NCI-H524 treated with DMSO at 0.1 percent for 48 hours (cell line): ENCODE measurements at places on chromosomes 1 and 21.

DNA sequence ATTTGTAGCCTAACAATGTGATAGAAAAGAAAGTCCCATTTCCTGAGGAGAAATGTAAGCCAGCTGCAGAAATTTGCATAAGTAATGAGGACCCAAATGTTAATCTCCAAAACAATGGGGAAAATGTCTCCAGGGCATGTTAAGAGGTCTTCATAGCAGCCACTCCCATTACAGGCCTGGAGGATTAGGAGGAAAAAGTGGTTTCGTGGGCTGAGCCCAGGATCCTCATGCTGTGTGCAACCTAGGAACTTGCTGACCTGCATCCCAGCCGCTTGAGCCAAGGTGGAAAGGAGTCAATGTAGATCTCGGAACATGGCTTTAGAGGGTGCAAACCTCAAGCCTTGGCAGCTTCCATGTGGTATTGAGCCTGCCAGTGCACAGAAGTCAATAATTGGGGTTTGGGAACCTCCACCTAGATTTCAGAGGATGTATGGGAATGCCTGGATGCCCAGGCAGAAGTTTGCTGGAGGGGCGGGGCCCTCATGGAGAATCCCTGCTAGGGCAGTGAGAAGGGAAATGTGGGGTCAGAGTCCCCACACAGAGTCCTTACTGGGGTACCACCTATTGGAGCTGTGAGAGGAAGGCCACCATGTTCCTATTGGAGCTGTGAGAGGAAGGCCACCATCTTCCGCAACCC lies 14.2 kb upstream of the F13B start:
- DNase-seq = no peak

DNA sequence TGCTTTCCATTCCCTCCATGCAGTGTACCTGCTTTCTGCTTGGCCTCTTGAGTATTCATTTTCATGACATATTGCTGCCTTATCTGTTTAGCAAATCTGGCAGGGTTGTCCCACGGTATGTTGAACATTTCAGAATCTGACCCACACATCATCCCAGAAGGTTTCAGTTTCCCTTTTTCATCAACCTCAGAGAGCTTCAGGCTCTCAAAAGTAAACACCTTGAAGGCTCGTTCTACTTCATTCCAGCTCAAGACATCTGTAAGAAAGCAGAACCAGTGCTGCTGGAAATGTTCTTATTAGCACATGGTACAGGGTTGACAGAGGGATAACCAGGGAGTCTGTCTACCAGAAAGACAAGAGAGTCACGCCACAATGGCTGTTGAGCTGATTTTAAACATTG lies 103.6 kb downstream of the SPAG17 start:
- no peak for DNase-seq

- DNase-seq = peak; percentile 85
Measured at GRCh38 chr1:90134175-90134955, 139.5 kb downstream of the ZNF326 start.

GRCh38 chr1:61227857-61228550 lies 145.6 kb downstream of the NFIA start:
- peak; percentile 82 for DNase-seq

DNA sequence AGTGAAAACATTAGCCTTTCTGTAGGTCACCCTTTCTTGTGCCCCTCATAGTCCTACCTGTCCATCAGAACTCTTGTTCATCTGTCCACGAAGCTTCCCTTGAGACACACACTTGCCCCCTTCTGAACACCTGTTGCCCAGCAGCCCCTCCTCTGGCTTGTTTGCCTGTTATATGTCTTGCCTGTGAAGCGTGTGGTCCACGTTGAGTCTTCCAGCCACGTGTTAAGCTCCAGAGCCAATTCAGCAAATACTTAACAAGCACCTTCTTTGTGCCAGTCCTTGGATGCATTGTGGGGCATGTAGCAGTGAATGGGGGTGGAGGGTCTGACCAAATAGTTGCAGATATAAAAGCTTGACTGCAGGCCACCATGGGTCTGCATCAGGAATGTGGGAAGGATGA lies 66.6 kb downstream of the MAN1C1 start:
- DNase-seq = no peak

DNA sequence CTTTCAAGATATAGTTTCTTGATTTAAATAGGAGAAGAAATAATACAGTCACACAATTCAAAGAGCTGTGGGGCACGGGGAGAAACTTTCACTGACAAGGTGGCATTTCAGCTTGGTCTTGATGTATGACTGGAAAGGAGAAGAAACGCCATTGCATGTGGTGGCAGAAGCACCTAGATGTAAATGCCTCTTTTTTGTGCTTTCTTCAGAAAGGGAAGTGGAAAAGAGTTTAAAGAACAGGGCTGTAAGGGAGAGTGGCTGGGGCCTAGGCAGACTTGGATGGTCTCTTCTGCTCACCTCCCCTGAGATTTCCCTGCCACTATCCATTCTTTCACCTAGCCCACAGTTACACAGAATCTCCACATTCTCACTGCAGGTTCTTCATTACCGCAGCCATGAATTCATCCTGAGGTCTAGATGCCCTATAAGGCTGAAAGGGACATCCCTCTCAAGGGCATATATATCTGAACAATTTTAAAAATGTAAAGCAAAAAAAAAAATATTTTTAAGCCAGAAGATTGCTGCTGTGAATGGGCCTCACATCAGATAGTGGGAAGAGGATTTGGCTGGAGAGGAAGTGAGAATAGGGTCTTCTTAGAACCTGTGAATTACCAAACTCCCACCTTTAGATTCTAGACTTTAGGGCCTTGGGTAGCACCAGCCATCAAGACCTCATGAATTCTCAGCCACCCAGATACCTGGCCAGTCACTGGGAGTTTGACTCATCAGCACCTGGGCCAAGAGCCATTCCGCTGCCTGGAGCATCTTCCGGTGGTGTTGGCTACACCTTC lies 23.4 kb downstream of the CACNA1E start:
- no peak for DNase-seq

- DNase-seq = no peak
Measured at GRCh38 chr1:183300828-183301227, 114.8 kb downstream of the LAMC2 start.

DNA sequence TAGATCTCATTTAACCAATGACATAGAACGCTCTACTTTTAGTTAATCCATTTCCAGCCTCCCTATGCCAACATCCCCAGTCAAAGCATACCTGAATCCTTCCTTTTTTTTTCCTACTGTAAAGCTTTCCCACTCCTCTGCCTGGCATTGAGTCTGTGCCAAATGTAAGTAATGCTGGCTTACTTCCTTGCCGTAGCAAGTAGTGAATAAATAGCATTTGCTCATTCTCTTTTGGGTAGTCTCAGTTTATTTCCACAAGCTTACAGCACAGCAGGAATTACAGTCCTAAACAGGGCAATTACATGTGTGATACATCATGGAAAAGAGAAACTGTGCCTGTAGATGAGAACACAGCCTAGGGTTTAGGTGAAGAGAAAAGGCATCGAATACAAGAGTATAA lies 352.6 kb upstream of the NEGR1 start:
- no peak for DNase-seq

GRCh38 chr1:31747304-31747703 lies 16.8 kb downstream of the ADGRB2 start:
- no peak for DNase-seq

GRCh38 chr1:4587721-4588120 lies 66.7 kb upstream of the AJAP1 start:
- no peak for DNase-seq

DNA sequence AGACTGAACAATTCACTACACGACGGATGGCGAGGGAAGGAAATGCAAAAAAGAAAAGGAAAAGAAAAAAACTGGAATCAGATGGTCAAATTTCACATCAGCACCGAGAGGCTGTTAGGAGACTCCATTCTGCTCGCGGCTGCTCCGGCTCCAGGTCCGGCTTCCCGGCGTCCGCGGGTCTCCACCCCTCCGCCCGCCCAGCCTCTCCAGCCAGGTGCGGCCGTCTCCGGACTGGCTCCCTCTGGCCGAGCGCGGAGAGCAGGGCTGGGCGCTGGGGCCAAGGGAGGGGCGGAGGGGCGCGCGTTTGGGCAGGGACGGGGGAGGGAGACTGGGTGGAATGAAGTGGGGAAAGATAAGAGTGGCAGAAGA lies 332 bp downstream of the KCNJ6 start:
- no peak for DNase-seq

DNA sequence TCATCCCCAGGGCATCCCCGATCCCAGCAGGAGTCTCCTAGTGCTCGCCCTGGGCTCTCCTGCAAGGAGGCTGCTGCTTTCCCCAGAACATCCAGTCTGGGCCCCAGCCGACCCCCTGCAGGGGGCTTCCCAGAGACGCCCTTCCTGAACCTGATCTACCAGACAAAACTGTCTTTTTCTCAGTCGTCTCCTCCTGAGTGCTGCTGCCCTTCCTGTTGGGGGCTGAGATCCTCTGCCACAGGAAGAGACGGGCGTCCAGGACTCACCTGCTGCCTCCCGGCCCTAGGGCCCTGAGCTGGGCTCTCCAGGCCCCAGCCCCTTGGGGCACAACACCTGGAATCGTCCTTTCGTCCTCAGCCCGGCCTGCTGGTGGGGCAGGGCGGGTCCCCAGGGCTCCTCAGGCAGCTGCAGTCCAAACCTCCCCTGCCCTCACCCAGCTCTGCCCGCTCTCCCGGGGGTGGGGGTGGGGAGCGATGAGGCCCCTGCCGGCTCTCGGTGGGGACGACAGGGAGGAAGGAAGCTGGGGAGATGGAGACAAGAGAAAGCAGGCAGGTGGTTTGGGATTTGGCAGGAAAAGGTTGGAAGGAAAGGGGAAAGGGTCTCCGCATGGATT lies 36.9 kb downstream of the TP73 start:
- no peak for DNase-seq

- no peak for DNase-seq
Measured at GRCh38 chr1:56491441-56491840, 87.9 kb downstream of the PLPP3 start.

- no peak for DNase-seq
Measured at GRCh38 chr1:2474933-2475371, 1.1 kb upstream of the PLCH2 start.

DNA sequence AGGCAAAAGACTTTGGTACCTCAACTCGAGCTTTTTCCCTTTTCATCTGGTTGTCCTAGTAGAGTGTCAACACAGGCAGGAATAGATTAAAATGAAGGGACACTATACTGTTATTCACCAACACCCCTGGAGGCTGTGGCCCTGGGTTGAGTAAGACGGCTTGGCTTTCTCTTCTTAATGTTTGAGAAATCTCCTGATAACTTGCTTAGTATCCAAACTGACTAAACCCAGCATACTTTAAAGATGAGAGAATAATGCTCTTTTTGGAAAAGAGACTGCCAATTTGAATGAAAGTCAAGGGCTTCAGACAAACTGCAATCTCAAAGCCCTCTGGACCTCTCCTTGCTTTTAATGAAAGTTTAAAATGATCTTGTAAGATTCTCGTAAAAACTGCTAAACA lies 2.6 kb upstream of the SLC30A1 start:
- no peak for DNase-seq

DNA sequence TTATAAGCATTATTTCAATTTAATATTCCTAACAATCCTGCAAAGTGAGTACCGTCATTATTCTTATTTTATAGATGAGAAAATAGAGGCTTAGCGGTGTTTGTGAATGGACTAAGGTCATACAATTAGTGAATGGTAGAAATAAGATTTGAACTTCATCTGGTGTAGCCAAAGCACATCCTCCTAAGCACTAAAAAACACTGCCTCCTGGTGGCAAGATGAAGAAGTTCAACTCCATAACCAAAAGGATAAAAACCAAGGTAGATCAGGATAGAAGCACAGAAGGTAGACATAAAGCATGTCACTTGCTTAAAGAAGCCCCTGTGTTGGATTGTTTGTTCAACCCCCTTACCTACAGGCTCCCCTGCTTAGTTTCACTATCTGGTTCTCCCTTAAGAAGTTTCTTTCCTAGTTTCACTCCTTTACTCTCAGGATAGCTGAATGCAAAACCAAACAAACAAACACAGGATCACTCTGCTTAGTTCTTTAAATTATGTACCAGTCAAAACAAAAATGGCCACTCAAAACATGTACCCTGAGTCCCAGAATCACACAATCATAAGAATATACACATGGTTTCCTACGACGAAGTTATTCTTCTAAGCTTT lies 12.7 kb upstream of the AIM2 start:
- DNase-seq = no peak

DNA sequence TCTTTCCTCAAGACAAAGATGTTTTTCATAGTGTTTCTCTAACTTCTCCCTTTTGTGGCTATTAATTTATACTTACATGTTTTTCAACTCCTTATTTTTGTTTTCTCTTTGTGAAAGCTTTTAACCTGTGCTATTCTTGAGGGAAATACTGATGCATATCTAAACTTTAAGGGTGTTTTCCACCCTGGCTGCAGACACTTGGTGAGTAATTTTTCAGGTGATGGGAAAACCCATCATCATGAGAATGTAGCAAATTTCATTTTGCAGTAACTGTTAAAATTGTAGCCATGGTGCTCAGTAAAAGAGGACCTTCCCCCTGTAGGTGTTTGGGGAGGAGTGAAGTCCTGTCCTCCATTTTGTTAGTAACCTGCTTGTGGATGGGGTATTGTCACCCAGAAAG lies 124.2 kb downstream of the LIPI start:
- DNase-seq = no peak

DNA sequence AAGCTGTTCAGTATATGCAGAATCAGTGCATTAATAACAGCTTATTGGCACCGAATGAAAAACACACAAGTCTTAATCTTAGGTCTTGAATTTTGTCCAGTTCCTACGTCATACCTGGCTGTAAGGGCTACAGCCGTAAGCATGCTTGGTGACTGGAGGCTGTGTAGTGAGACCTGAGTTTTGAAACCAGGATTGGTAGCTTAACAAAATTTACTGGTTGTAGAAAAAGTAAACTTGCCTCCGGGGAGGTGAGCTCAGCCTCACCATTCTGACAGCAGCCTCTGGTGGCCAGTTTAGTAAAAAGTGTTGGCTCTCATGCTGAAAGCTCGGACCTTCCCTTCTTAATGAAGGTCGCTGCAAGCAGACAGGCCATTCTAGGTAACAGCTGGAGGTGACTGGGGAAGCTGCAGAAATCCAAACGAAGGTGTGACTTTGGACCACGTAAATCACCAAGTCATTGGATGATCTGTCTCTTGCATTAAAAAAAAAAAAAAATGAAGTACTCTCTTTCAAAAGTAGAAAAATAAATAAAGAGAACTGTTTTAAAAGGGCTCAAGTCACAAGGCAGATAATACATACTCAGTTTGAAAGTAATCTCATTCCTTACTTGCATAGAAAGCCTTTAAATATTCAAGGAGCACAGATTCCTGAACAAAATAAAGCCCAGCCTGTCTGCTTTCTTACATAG lies 48.9 kb downstream of the HLCS start:
- no peak for DNase-seq

DNA sequence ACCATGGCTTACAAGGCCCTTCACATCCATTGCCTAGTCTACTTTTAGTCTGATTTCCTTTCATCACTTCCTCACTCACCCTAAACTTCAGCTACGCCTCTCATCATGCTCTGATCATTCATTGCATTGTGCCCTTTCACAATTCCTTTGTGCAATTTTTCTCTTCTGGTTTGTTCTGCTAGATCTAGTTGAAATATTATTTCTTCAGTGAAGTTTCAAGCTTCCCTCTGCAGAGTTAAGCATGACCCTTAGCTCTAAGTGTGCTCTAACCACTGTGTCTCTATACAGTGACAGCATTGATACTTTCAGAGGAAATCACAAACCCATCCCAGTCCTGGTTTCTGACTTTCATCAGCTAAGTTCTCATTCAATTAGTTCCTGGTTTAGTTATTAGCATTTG lies 166.1 kb downstream of the PLA2G4A start:
- DNase-seq = no peak

- DNase-seq = no peak
Measured at GRCh38 chr21:28391938-28392849, 600.5 kb downstream of the LTN1 start.

GRCh38 chr1:8358897-8359616 lies 41.1 kb downstream of the SLC45A1 start:
- no peak for DNase-seq
